ENCODE measurements at places on chromosomes 1 and 21. TPM values are rescaled to one million over a fixed set of nuclear protein-coding genes. Genes with fewer than 3 reads are reported as not detected.

GRCh38 chr1:212484701-212485570 is 52.2 kb downstream of the NENF start:
- peak; percentile 98 for DNase-seq

GRCh38 chr1:47992720-47993415 is 4.3 kb downstream of the TRABD2B start:
- no peak for DNase-seq

Gene MTF1
- total RNA-seq, result 0.69 TPM

Gene USH2A
- 6.9 TPM for total RNA-seq

DNA sequence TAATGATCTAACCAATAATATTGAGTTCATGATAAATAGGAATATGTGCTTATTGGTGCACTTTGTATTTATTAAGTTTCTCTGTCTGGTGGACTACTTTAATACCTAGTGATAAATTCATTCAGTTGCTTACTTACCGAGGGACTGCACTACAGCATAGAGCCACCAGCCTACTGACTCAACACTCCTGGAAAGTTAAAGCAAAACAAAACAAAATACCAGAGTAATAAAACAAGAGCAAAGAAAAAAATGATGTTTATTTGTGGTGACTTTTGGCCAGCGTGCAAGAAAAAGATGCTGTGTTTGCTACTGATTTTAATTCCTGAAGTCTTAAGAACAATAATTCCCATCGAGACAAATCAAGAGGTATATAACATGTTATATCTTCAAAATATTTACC is 586.3 kb downstream of the PLA2G4A start:
- no peak for DNase-seq

- no peak for DNase-seq
Measured at GRCh38 chr1:108843390-108844137, 13.3 kb downstream of the AKNAD1 start.

GRCh38 chr21:44024257-44024656 is 12.1 kb downstream of the TRAPPC10 start:
- no peak for DNase-seq

DNA sequence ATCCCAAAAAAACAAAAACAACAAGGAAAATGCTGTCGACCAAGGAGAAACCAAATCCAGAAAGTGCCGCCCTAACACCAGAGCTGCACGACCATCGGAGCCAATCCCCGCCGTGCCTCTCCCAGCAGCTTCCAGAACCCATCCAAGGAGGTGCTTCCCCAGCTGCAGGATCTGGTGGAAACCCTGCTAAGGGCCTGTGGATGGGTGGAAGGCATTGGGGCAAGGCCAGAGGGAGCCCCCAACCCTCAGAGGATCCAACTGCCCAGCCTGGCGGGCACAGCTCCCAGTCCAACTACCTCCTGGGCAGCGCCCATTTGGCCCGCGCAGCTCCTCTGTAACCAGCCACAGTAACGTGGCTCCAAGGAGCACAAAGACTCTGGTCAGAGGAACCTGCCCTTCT is 81.6 kb downstream of the NPHP4 start:
- DNase-seq, result no peak

Gene SPRR1B
- total RNA-seq, result not detected

DNA sequence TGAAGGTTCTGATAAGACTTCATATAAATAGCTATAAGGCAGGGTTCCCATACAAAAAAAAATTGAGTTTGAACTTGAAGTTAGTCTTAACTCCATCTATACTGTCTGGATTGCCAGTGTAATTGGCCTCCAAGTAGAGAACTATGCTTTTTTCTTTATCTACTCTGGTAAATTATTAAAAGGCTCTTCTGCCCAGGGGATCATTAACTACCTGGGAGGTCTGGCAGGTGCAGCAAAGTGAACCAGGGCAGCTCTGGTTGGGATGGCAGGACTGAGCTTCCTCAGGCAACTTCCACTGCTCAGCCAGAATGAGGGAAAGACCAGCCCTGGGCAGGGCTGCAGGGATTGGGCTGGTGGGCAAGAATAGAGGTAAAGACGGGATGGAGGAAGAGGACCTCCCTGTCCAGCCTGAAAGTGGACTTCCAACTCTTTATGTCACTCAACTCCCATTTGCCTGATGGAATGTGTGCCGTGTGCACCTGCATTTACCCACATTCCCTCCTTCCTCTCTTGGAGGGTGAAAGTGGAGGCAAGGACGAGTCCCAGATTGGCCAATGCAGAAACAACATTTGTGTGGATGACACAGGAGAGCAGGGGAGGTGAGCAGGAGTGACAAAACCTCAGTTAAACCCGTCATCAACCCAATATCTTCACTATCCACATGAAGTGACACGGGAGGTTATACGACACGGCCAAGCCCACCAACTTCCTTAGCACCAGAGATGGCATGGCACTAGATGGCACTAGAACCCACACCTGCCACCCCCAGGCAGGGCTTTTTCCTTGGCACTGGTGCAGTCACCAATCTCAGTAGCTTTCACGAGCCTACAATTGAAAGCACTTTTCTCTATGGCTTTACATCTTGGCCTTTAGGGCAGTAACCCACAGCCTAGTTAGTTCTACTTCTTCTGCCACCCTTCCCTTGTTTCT is 25.2 kb downstream of the CCN1 start:
- DNase-seq, result no peak

GRCh38 chr1:114011796-114012195 is 32.5 kb downstream of the OLFML3 start:
- no peak for DNase-seq

DNA sequence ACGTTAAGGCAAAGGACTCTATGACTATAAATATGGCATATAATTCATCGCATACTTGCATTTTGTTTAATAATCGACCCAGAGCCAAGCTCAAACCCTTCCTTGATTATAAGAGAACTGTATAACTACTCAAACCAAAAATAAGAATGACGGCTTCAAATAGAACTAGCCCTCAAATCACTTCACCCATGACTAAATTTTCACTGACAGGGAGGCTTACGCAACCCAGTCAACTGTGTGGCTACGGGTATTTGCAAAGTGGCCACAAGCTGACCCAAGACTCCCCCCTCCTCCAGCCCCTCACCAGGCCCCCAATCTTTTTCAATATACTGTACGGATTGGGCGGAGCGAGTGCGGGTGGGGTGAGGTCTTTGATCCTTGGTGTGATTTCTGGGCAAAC is 268.3 kb downstream of the ASTN1 start:
- no peak for DNase-seq

Gene REG4
- not detected for total RNA-seq

DNA sequence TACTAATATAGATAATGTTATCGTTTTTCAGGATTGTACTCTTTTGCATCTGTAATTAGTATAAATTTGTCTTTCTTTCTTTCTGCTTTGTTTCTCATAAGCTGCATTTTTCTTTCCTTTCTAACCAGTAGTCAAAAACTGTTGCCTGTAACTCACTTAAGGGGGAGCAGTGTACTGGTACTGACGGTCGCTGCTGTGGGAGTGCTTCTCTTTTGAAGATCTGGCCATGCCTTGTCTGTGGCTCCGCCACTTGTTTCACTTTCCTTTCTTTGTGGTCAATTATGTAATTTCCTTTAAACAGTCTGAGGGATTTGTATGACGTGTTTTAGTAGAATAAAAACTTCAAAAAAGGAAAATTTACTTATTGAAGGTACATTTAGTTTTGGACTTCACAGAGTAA is 37.0 kb downstream of the MIA3 start:
- DNase-seq, result peak; percentile 41
